ENCODE measurements at places on chromosomes 3 and 15.

- DNase-seq = peak; percentile 25
Observed at GRCh38 chr15:85380812-85381642, 624 bp downstream of the AKAP13 start.

DNA sequence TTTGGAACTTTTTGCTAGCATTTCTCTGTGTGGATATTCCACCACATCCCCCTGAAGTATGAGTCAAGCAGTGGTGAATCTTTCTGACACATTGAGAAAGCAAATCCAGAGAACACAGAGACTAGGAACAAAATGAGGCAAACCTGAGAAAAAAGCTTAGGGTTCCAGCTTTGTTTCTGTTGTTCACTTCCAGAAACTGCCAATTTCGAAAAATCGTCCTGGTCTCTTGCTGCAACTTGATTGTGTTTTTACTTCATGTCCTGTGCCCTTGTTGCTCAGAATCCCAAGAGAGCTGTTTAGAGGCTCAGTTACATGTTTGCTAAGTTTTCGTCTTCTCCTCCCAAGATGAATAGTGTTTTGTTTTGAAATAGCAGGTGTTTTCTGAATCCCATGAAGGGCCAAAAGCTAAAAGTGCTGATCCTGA is 13.7 kb downstream of the MAP2K1 start:
- peak; percentile 62 for DNase-seq

DNA sequence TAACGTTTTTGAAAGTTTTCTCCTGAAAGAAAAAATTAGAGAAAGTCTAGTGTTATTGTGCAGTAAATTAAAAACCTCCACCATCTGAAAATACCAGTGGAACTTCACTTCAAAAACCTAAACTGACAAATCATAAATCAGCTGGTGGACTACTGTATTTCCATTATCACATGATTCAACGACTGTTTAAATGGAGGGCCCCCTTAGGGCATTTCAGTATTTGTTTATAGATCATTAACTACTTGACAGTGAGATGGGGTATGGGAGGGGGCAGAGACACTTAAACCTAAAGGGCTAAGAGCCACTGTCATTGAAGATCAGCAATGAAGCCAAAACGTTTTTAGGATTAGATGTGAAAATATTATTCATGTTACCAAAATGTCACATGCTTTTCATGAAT is 8.8 kb upstream of the C15orf61 start:
- no peak for DNase-seq

GRCh38 chr15:25426896-25427610 is 11.8 kb downstream of the UBE3A start:
- no peak for DNase-seq

DNA sequence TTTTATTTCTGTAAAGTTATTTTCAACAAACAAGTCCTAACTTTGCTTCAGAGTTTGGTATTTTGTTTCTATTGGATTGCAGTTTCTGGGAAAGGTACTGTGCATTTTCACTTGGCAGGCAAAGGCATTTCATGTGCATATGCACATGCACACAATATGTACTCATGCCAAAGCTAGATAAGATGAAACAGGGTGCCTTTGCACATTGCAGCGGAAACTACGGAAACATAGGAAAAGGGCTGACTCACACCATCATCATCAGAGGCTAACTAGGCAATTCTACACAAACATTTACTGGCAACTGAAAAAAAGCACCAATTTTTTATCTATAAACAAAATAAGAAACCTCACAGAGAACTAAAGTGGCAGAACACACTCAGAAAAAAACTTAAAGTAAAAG is 550.6 kb upstream of the NECTIN3 start:
- no peak for DNase-seq

- peak; percentile 11 for DNase-seq
Observed at GRCh38 chr3:10334459-10334858, 13.5 kb upstream of the SEC13 start.

GRCh38 chr15:57597431-57597830 is 5.7 kb downstream of the MYZAP start:
- DNase-seq = no peak

GRCh38 chr3:122797291-122797690 is 2.4 kb downstream of the SLC49A4 start:
- DNase-seq = no peak

All from NCI-H2171 treated with DMSO at 0.1 percent for 48 hours (cell line).